Activated CD4-positive, CD25-positive, alpha-beta regulatory T cell treated with anti-CD3 and anti-CD28 coated beads, Interleukin-2, amount 50 U/mL, for 72 hours (primary cell): ENCODE measurements at places on chromosomes 6 and 20.

GRCh38 chr6:1363729-1364572 lies 25.4 kb upstream of the FOXF2 start:
- DNase-seq: no peak

- no peak for DNase-seq
Measured at GRCh38 chr6:89364586-89364985, 12.1 kb upstream of the UBE2J1 start.

GRCh38 chr6:79438030-79438429 lies 99.2 kb downstream of the LCA5 start:
- DNase-seq: no peak

GRCh38 chr6:163460307-163460782 lies 45.8 kb downstream of the QKI start:
- DNase-seq: no peak

- DNase-seq: no peak
Measured at GRCh38 chr20:15455279-15455678, 1117.9 kb upstream of the FLRT3 start.

DNA sequence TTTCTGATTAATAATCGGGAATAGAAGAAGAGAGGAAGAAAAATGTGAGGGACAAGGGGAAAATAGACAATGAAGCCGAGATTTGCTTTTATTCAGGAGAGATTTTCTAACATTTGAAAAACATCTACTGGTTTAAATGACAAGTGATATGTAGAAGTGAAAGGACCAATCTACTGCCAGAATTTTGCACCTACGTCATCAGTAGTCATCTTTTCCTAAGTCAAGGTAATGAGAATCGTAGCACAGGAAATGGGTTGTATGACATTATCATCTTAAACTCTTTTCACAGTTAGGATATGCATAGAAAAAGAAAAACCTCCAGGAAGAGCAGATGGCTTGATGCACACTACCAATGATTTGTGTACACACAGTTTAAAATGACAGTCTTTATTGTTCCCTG lies 45.3 kb upstream of the RAB32 start:
- DNase-seq: no peak

DNA sequence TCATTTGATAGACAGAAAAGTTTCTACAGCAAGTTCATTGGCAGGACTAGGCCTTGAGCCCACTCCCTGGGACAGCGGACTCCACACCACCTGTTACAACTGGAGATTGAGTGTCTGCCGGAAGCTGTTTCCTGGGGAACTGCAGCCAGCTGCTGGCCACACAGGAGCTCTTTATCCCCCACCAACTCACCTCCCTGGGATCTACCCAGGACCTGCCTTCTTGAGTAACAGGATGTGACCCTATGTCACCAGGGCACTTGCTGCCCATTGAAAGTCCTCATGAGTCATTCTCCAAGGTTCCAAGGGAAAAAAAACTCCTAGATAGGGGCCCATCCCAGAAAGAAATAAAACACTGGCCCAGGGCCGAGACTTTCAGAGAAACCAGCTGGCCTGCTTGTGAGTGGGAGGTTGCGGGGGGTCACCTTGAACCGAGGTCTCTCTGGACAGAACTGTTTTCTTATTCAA lies 37.4 kb upstream of the SLC9A8 start:
- no peak for DNase-seq

- DNase-seq: no peak
Measured at GRCh38 chr6:44217332-44218143, 812 bp downstream of the MYMX start.

GRCh38 chr6:150761771-150762170 lies 103.7 kb upstream of the MTHFD1L start:
- no peak for DNase-seq

DNA sequence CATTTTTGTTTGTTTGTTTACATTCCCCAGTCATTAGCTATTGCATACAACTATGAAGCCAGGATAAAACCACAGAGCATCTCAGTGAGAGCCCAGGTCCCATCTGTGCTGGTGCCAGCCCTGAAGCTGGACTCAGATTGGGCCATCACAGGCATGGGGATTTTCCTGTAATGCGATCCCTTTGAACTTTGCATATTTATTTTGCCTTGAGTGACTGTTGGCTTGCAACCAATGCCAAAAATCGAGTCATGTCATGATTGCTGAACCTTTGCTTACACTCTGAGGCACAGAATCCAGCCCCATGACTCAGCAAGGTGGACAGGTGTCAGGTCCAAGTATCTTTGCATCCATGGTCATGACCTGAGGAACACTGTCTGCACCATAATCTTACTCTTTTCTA lies 46.2 kb upstream of the GGTLC1 start:
- no peak for DNase-seq

GRCh38 chr6:16345449-16346330 lies 107.3 kb downstream of the GMPR start:
- no peak for DNase-seq

GRCh38 chr6:5701174-5701573 lies 305.6 kb downstream of the NRN1 start:
- DNase-seq: no peak

GRCh38 chr6:112416866-112417265 lies 69.7 kb downstream of the RFPL4B start:
- no peak for DNase-seq

DNA sequence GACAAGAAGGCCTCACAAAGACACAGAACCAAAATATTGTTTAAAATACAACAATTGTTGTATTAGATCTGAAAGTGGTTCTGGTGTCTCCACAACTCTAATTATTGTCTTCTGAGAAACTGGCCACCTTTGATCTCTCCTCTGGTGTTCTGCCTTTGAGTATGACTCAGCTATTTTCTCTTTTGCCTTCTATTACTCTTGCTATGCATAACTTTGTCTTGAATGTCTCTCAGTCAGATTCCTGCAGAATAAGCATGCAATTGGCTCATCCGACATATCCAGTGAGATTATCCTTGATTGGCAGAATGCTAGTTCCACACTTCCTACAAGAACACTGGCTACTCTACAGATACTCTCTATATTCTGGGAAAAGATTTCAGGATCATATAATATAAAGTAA lies 14.3 kb upstream of the EPM2A start:
- DNase-seq: no peak

GRCh38 chr6:41584668-41585205 lies 38.6 kb downstream of the FOXP4 start:
- no peak for DNase-seq

GRCh38 chr6:19204445-19204844 lies 632.7 kb upstream of the ID4 start:
- DNase-seq: no peak

DNA sequence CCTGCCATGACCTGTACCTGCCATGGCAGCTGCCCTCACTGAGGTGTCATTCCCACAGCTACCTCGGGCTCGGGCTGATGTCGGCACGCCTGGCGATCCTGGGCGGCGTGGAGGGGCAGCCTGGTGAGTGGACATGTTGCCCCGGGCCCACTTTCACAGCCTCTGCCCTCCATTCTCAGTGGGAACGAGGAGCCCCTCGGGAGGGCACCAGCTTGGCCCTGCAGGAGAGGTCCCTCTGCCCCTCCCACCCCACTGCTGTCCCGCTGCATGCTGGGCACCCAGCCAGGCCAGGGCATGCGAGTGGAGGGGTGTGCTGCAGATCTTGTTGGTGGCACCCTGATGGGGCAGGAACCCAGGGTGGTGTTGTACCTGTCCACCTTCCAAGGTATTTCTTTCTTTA lies 23.0 kb downstream of the ENTPD6 start:
- no peak for DNase-seq

- DNase-seq: no peak
Measured at GRCh38 chr6:39887692-39888450, 46.4 kb downstream of the MOCS1 start.

DNA sequence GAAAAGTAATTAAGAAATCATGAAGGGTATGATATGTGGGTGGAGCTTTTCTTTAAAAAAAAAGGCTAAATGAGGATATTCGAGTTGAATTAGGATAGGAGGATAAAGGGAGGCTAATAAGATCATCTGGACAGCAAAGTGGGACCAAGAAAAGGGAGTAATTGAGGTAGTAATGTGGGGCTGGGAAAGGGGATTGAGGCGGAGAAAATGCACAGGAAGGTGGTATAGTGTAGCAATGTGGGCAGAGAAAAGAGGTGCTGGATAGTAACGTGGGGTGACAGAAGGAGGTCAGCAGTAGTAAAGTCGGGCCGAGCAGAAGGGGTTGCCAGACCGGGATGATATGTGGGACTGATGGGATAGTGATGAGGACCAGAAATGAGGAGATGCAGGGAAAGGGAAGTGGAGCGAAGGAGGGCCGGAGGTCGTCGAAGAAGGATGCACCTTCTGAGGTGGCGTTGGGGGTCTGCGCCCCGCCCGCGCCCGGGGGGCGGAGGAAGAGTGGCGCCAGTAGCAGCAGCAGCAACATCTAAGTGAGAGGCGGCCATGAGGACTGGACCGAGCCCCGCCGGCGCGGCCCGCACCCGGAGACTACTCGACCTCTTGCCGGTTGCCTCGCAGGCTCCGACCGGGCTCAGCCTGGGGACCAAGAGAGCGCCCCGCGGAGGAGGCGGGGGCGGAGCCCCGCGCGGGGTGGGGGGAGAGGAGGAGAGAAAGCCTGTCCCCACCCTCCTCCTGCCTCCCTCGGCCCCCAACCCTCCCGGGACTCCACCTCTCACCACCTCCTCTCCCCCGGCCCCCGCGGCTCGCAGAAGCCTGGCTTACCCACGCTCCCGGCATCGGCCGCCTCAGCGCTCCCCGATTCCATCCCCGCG lies 887 bp downstream of the GABBR1 start:
- peak; percentile 51 for DNase-seq

DNA sequence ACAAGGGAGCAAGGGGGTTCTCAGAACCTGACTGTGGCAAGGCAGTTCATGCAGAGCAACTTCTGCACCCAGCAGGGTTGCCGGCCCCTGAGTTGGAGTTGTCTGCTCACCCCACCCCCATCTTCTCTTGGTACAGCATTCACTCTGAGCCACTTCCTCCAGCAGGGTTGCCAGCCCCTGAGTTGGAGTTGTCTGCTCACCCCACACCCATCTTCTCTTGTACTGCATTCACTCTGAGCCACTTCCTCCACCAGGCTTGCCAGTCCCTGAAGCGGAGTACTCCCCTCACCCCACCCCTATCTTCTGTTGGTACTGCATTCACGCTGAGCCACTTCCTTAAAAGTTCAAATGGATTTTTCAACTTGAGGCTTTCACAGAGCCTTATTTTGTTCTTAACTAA lies 79.7 kb upstream of the SYNDIG1 start:
- DNase-seq: no peak

- DNase-seq: no peak
Measured at GRCh38 chr6:147057188-147057587, 147.0 kb upstream of the STXBP5 start.

DNA sequence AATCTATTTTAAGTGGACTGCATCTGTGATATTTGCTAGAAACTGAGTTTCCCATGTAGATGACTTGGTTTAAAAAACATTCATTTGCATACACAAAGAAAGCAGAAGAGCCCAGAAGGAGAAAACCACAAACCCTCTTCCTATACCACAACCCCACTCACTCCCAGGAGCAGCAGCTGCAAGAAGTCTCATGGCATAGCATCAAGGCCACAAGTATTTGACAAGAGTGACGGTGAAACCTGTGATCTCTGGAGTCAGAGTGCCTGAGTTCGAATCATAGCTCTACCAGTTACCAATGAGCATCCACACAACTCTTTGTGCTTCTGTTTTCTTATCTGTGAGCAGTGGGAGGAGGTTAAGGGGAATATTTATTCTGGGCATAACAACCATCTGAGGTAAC lies 44.7 kb upstream of the SIRPG start:
- no peak for DNase-seq

DNA sequence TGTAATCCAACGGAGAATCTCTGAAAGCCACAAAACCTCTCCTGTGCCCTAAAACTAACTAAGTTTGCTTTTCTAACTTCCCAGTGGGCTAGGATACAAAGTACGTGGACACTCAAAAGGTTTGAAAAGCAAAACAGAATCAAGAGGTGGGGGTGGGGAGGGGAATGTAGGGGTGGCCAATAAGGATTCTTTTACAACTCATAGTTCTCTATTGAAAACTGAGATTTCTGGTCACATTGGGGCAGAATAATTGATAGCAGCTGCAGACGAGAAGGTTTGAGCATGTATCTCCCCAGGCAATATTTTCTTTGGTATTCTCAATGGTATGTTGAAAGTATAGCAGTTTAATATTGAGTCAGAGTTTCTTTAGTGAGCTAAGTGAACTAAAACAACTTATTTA lies 376.7 kb upstream of the CITED2 start:
- DNase-seq: no peak

GRCh38 chr6:156875062-156875461 lies 97.9 kb downstream of the ARID1B start:
- DNase-seq: no peak

GRCh38 chr20:25071734-25072133 lies 10.2 kb downstream of the VSX1 start:
- DNase-seq: no peak

GRCh38 chr6:1930356-1930755 lies 315.0 kb downstream of the GMDS start:
- no peak for DNase-seq

GRCh38 chr6:30955367-30956042 lies 14.7 kb downstream of the MUCL3 start:
- DNase-seq: peak; percentile 67

- DNase-seq: no peak
Measured at GRCh38 chr20:15387228-15387627, 1049.8 kb upstream of the FLRT3 start.

DNA sequence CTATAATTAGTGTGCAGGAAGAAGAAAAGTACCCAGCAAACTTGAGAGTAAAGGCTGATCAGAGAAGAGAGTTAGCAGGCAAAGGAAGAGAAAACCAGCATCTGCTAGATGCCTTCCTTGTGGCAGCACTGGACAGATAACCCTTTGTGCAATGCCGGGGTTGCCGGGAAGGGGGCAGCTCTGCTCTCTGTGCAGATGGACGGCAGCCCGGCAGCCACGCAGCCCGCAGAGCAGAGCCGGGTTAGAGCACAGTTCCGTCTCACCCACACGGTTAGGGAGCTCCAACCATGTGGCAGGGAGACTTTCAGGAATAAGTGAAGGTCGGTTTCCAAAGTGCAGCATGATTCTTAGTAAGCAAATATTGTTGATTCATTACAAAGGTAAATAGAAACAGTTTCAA lies 80.0 kb upstream of the RPS6KA2 start:
- DNase-seq: no peak

DNA sequence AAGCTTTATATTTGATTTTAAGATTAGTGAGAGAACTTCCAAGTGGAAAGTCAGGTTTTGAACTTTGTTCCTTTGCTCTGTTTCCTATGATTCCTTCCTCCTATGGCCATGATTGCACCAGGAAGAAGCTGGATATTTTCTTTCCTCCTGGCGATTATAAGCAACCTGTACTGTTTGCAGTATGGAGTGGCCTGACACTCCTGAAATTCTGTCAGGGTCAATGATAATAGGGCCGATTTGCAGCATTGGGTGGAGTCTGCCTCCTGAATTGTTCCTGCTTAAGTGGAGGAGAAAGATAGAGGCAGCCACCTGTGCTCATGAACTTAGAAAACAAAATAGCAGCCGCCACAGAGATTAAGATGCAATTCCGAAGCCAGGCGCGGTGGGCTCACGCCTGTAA lies 9.8 kb upstream of the FAM217A start:
- DNase-seq: no peak

DNA sequence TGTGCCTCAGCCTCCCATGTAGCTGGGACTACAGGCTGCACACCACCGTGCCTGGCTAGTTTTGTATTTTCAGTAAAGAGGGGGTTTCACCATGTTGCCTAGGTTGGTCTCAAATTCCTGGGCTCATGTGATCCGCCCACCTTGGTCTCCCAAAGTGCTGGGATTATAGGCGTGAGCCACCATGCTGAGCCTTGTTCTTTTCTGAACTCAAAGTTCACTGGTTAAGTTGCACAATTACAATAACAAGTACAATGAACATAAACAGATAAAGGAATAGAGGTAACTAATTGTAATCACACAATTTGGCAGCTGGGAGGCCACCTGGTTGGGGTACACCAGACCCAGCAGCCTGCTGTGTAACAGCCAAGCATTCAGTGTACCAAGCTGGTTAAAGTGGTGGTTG lies 6.7 kb downstream of the NUDT3 start:
- DNase-seq: no peak
